ENCODE measurements at places on chromosomes 16 and 17.

- no peak for DNase-seq
Observed at GRCh38 chr16:66728117-66728787, 23.2 kb downstream of the DYNC1LI2 start.

GRCh38 chr16:1193143-1193824, 31.8 kb downstream of the TPSG1 start:
- DNase-seq = no peak

DNA sequence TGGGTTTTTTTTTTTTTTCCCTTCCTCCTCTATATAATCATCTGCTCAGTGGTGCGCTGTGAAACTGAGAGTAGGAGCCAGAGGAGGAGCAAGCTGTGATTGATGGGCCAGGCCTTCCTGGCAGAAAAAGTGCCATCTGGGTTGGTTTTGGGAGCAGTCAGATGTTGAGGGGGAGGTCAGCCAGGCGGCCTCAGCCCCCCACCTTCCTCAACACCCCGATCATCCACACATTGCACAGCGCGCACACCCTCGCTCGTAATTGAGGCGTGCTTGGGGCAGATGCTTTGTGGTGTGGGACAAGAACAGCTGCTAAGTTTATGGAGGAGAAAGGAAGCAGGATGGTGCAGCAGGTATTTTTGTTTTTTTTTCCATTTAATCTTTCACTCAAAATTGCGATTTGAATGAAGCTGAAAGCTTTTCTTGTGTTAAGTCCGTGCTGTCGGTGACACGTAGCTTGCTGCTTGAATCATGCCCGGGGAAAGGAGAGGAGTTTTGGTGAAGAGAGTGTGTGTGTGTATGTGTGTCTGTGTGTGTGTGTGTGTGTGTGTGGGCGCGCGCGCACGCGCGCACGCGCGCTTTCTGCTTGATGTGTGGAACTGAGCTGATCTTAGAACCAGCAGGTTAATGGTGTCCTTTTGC, 177.4 kb downstream of the RBFOX1 start:
- DNase-seq = no peak

GRCh38 chr16:74623214-74623838, 16.4 kb upstream of the GLG1 start:
- DNase-seq = no peak

DNA sequence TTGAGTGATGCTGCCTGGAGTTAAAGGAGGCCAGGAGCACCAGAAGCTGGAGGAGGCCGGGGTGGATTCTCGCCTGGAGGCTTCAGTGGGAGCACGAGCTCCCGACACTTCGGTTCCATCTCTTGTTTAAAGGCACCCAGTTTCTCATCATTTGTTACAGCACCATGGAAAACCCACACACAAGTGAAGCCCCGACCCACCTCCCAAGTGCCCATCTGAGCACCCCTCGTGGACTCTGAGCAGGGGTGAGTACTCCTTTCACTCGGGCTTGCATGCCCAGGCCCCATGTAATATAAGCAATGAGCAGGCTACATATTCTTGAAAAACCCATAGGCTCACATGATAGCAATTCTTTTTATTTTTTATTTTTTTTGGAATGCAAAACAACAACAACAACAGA, 196.9 kb upstream of the MAF start:
- DNase-seq = no peak

DNA sequence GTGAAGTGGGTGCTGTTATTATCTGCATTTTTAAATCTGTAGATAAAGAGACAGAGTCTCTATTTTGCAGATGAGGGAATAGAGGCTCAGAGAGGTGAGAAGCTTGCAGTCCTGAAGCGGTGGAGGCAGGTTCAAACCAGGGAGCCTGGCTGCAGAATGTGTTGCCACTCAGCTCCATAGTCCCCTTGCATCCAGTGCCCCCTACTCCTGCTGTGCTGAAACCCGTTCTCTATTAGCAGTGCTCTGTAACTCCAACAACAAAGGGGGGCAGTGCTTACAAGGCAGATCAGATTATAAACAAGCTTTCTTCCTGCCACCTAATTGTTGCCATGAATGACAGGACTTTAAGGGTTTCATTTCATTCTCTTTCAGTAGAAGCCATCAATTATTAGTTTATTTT, 118.1 kb upstream of the CACNG3 start:
- DNase-seq = no peak

- no peak for DNase-seq
Observed at GRCh38 chr16:49439676-49440075, 66.1 kb downstream of the C16orf78 start.

DNA sequence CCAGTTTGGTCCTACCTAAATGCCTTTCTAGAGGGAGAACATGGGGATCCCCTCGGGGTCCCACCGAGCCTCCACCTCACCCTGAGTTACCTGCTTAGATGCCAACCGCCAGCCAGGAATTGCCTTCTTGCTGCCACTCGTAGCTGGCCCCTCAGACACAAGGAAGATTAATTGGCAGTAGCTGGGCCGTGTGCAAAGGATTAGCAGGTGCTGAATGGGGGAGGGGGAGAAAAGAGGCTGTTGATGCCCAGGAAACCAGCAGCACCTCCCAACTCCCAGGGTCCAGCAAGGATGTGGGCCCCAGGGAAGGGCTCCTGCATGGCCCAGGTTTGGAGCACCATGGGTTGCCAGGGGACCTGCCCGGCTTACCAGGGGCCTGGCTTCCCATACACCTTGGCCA, at the start of gene CNGB1:
CNGB1 (minus strand) TSS at position 159 of the 400 bp plus-strand sequence. CDS start 3,842 bp downstream, outside the sequence.
- DNase-seq = no peak

- peak; percentile 98 for DNase-seq
Observed at GRCh38 chr17:44006598-44007345, 2.4 kb downstream of the NAGS start.
